Activated CD8-positive, alpha-beta memory T cell treated with anti-CD3 and anti-CD28 coated beads for 48 hours (primary cell): ENCODE measurements at places on chromosomes 16 and 17.
A peak's percentile ranks its signal among the peaks of the same experiment; 100 is the strongest.

DNA sequence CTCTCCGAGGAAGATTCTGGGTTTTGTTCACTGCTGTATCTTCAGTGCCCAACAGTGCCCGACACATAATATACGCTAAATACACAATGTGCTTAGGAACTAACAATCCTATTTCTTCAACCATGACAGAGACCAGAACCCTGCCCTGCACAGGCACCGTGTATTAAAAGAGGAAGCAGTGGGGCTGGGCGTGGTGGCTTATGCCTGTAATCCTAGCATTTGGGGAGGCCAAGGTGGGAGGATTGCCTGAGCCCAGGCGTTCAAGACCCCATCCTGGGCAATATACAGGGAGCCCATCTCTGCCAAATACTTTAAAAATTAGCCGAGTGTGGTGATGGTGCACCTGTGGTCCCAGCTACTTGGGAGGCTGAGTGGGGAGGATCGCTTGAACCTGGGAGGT, 19.3 kb downstream of the ARL2BP start:
- no peak for DNase-seq

GRCh38 chr16:23948949-23949411, 113.2 kb downstream of the PRKCB start:
- DNase-seq, result no peak

DNA sequence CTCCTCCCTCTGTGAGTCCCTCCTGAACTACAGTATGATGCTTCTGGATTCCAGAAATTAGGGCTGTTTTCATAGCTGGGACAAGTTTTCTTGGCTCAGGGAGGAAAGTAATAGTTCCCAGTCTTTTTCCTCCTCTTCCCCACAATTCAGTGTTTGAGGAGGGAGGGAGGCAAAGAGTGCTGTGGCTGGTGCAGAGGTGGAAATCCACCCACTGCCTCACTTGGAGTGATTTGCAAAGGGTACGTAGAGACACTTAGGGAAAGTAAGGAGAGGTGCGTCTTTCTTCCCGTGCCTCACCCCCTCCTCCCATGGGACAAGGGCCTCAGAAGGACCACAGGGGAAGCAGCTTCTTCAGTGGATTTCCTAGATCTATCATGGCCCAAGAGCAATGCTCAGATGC, 21.9 kb downstream of the SDK2 start:
- no peak for DNase-seq

GRCh38 chr16:785563-786535, 2.3 kb downstream of the RPUSD1 start:
- DNase-seq, result peak; percentile 61

- DNase-seq, result no peak
Measured at GRCh38 chr16:47036201-47036600, 62.7 kb upstream of the DNAJA2 start.

GRCh38 chr17:39146273-39146672, 5.2 kb downstream of the PLXDC1 start:
- no peak for DNase-seq

DNA sequence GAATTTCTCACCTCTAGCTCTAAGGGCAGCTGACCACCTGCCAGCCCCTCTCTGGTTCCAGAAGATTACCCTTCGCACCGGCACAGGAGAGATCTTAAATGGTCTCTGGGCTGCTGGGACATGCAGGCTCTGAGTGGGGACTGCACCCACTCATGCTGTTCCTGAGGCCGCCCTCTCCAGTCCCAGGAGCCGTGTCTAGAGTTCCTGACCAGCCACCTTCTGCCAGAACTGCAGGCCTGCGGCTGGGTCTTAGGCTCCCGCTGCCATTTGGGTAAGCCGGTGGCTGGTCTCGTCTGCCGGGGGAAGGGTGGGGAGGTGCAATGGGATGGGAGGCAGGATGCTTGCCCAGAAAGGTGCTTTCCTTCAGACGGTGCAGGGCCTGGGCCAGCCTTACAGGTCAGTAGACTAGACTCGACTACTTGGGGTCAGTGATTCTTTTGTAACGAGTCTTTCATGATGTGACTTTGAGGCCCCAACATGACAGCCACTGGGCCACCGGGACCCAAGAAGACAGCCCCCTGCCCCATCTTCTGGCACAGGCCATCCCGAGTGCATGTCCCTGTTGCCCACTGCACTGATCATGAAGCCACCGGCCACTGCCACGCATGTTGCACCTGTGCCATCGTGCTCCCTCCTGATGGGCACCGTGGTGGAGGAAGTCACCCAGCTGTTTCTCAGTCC, 26.4 kb downstream of the B9D1 start:
- DNase-seq, result no peak

GRCh38 chr17:27535178-27535928, 79.1 kb downstream of the KSR1 start:
- DNase-seq, result no peak

- no peak for DNase-seq
Measured at GRCh38 chr16:23482778-23483177, 27.5 kb downstream of the GGA2 start.

DNA sequence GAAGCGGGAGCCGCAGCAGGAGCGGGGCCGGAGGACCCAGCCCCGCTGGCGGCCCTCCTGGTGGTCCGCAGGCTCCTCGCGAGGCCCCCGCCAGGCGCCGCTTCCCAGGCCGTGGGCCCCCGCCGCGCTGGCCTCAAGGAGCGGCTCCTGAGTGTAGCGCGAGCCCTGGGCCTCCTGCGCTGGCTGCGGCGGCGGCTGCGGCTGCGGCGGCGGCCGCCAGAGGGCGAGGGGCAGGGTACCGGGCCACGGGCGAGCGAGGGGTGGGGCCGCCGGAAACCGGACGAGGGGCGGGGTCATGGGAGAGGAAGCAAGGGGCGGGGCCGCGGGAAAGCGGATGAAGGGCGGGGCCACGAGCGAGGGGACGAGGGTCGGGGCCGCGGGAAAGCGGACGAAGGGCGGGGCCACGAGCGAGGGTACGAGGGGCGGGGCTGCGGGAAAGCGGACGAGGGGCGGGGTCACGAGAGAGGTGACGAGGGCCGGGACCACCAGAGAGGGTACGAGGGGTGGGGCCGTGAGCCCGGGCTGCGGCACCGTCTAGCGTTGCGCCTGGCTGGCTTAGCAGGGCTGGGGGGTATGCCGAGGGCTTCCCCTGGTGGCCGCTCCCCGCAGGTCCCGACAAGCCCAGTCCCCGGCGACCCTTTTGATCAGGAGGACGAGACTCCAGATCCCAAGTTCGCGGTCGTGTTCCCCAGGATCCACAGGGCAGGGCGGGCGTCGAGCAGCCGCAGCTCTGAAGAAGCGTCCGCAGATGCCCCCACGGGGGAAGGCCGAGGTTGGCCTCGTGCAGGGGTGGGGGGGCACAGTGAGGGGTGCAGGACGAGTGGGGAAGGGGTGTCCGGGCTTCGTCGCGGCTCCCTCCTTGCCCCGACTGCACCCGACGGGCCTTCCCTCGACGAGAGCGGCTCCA, 1.7 kb downstream of the MYO15B start:
- peak; percentile 84 for DNase-seq

- DNase-seq, result peak; percentile 61
Measured at GRCh38 chr16:9138731-9139501, 47.5 kb downstream of the HAPSTR1 start.

DNA sequence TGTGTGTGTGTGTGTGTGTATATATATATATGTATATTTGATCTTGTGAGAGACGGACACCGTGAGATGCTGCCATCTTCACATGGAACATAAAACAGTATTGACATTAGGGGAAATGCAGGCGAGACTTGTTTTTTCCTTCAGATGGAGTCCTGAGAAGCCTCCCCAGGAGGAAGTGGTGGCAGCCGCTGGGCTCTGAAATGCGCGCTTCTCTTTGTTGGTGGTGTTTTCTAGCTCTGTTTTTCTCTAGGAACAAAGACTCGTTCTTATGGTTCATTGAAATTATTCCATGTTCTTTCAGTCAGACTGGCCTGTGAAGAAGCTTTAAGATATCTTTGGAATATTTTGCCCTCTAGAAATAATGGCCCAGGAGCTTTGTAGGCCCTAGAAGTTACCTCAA, 32.9 kb downstream of the SNX29 start:
- DNase-seq, result no peak

GRCh38 chr17:37088459-37088858, 139.7 kb downstream of the AATF start:
- no peak for DNase-seq

GRCh38 chr17:17386094-17386800, 83.1 kb downstream of the NT5M start:
- DNase-seq, result no peak

- no peak for DNase-seq
Measured at GRCh38 chr16:58464916-58465731, 34.8 kb upstream of the NDRG4 start.

GRCh38 chr16:56190677-56191155, 573 bp upstream of the GNAO1 start:
- no peak for DNase-seq

DNA sequence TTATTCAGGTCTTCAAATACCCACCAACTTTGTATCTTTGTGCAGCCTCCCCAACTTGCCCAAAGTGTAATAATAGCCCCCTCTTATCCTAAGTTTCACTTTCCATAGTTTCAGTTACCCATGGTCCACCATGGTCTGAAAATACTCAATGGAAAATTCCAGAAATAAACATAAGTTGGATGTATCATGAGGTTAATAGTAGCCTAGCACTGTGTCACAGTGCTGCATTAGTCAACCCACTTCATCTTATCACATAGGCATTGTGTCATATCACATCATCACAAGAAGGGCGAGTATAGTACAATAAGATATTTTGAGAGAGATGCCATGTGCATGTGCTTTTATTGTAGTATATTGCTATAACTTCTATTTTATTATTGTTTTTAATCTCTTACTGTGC, 21.9 kb downstream of the OMG start:
- DNase-seq, result no peak

- no peak for DNase-seq
Measured at GRCh38 chr16:2985462-2985861, 5.2 kb upstream of the PKMYT1 start.

DNA sequence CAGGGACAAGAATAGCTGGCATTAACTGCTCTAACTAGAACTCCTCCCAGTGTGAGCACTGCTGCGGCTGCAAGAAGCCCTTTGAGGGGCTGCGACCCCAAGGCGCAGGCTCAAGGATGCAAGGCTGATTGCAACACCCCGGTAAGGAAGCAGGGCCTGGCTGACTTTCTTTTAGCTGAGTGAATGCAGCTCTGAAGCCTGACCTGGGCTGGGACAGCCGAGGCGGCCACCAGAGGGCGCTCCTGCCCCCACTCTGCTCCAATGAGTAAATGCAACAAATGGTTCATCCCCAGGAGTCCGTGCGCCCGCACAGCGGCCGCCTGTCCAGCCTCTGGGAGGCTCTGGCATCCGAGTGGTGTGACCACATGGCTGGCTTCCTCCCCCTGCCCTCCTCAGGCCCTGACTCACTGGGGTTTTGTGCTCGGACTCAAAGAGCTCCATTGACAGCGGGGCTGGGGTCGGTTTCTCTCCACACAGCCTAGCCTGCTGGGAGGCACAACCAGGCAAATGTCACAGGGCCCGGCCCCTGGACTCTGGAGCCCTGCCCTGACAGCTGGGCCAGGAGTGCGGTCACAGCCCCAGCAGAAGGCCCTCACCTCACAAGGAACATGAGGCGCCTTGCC, at the start of gene SMIM5:
TSS of gene SMIM5 (plus strand) at position 572 of the 623 bp plus-strand sequence. CDS start 6,768 bp downstream, outside the sequence.
- peak; percentile 74 for DNase-seq

DNA sequence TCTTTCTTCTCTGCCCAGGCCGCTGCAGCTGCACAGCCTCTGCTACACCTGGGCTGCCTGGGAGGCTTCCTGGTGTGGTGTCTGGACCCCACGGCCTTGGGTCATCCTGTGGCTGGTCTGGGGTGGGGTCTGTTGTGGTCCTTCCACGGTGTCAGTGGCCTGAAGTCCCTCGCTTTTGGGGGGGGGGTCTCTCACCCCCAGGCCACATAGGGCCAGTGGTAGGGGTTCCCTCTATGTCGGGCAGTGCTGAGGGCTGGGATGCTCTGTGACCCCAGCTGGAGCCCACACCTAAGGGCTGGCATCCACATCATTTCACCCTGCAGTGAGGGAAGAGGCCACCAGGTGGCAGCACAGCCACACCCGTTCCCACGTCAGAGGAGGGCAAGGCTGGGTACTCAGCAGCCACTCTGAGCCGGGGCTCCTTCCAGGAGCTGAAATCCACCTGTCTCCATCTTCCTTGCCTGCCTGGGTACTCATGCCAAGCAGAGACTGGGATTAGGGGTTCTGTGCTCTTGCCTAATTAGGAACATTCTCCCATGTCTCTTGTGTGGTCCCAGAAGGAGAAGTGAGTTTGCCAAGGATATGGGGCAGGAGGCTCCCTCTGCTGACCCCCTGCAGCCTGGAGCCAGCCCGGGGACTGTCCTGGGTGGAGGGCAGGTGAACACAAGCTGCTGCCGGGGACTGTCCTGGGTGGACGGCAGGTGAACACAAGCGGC, 13.0 kb downstream of the ENGASE start:
- peak; percentile 39 for DNase-seq
